ENCODE measurements at places on chromosomes 7 and 10. TPM values are rescaled to one million over a fixed set of nuclear protein-coding genes. Genes with fewer than 3 reads are reported as not detected.

- no peaks in the 10 kb centered on the region for H3K4me1 ChIP-seq
- H3K27me3 ChIP-seq, result no peaks in the 10 kb centered on the region
- H3K36me3 ChIP-seq, result no peaks in the 10 kb centered on the region
- H3K27ac ChIP-seq, result no peak overlapping the region
These were observed 9.5 kb upstream of the HABP2 start for GRCh38 chr10:113543107-113543955.

DNA sequence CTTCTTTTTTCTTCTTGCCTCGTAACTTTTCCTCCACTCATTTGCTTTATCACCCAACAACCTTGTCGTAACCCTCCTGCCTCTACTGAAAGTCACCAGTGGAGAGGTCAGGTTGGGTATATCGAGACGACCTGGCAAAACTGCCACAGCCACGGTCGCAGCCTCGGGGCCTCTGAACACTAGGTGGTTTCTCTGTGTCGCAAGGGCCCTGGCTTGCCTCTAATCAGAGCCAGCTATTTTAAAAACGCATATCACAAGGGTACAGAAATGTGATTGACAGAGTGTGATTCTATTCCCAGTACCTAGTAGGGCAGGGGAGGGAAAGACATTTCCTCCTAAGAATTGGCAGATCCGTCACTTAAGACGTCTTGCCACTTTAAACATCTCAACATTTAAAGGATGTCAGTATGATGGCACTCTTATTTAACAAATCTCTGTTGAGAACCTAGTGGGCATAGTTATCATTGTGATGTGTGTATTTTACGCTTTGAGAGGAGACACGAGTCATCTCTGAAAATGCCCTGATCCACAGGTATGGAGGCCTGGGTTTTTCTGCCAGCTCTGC, 197.5 kb downstream of the ARHGAP21 start:
- H3K27ac ChIP-seq, result no peak overlapping the region
- no peak for DNase-seq
- no peak overlapping the region for H3K4me3 ChIP-seq

DNA sequence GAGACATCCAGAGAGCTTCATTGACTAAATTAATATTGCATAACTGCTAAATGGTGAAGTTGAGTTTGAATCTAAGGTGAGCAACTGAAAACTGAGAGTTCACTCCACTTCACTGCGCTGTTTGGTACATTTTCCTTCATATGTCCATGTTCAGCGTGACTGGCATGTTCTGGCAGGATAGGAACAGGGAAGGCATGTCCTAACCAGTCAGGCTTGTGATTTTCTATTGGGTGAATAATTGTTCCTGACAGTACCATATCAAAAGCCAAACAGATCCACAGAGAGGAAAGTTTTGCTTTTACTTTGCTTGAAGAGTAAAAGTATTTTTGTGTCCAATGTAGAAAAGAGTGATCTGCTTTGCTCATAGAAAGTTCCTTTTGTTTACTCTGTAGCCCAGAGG, 53.2 kb downstream of the WDFY4 start:
- H3K27ac ChIP-seq, result no peak overlapping the region
- no peaks in the 10 kb centered on the region for H3K4me1 ChIP-seq
- DNase-seq, result no peak
- no peak overlapping the region for H3K4me3 ChIP-seq
- H3K27me3 ChIP-seq, result no peaks in the 10 kb centered on the region

GRCh38 chr7:1887251-1887650, 217.2 kb downstream of the ELFN1 start:
- H3K4me3 ChIP-seq, result no peak overlapping the region
- no peak for DNase-seq
- H3K27ac ChIP-seq, result no peak overlapping the region
- H3K27me3 ChIP-seq, result no peaks in the 10 kb centered on the region
- H3K36me3 ChIP-seq, result peaks cover 5% of the 10 kb centered on the region

Gene MET
- total RNA-seq, result 15.8 TPM

DNA sequence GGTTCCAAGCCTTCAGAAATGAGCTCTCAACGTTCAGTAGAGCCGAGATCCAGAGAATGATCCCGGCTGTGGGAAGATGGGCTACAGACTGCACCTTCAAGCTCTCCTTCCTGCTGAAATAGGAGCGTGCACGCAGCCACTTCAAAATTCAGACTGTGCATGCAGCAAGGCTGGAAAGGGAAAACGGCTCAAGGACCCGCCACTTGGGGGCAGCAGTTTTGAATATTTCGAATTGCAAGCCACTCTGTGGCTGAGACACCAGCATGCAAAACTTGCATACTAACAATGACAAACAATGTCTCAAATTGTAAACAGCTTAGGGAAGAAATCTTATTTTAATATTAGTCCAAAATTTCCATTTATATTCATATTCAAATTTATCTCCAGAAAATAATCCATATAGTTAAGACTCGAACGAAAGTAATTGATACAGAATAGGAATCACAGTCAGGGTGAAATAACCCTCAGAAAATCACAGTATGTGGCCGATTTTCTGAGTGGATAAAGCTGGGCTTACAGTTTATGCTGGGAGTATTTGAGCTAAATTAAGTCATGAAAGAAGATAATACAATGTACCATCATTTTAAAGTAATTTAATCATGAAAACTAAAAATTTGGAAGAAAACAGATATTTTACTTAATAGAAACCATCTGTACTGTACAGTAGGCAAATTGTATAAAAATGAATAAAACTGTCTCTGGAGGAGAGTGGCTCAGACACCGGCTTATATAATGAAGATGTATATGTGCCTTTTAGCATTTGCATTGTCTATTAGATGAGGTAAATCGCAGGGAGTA, 137.9 kb upstream of the MKI67 start:
- no peak overlapping the region for H3K27ac ChIP-seq
- H3K27me3 ChIP-seq, result no peaks in the 10 kb centered on the region
- DNase-seq, result no peak
- no peaks in the 10 kb centered on the region for H3K4me1 ChIP-seq
- H3K36me3 ChIP-seq, result no peaks in the 10 kb centered on the region

- H3K27ac ChIP-seq, result peak overlapping the region; percentile 81
- no peaks in the 10 kb centered on the region for H3K27me3 ChIP-seq
- H3K36me3 ChIP-seq, result no peaks in the 10 kb centered on the region
- H3K4me1 ChIP-seq, result peaks cover 24% of the 10 kb centered on the region
- peak overlapping the region; percentile 93 for H3K4me3 ChIP-seq
These were observed 607 bp upstream of the GGCT start for GRCh38 chr7:30505174-30505697.
